Tibial nerve (tissue), 4 donors: ENCODE measurements at places on chromosomes 5 and 9. TPM values are rescaled to one million over a fixed set of nuclear protein-coding genes. Genes with fewer than 3 reads are reported as not detected.

- H3K27ac ChIP-seq: no peak overlapping the region
- no peak overlapping the region for H3K4me3 ChIP-seq
- DNase-seq: no peak
- no peaks in the 10 kb centered on the region for H3K27me3 ChIP-seq
- H3K36me3 ChIP-seq: no peaks in the 10 kb centered on the region
- no peaks in the 10 kb centered on the region for H3K4me1 ChIP-seq
Measured at GRCh38 chr5:113330533-113331208, 104.1 kb downstream of the TSSK1B start.

The UNC5A gene
- not detected for total RNA-seq

DNA sequence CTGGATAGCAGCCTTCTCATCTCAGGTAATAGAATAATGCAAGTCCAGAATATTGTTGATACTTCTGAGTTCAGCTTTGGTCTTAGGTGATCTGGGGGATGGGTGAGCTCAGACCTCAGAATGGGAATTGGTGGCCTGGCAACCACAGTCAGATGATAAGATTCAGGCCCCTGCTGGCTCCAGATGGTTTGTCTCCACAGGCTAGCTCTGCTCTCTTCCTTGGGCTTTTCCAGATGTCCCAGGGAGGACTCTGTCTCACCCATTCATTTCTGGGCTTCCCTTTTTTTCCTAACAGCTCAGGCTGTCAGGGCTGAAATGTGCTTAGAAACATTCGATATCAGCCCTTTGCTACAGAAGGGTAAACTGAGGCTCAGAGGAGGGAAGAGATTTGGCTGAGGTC, 17.6 kb upstream of the TNFSF15 start:
- no peak for DNase-seq
- no peaks in the 10 kb centered on the region for H3K4me1 ChIP-seq
- H3K4me3 ChIP-seq: no peak overlapping the region
- no peak overlapping the region for H3K27ac ChIP-seq

- H3K36me3 ChIP-seq: no peaks in the 10 kb centered on the region
- H3K27ac ChIP-seq: no peak overlapping the region
- H3K27me3 ChIP-seq: no peaks in the 10 kb centered on the region
- H3K4me3 ChIP-seq: no peak overlapping the region
- DNase-seq: no peak
Measured at GRCh38 chr5:91160714-91161285, 222.3 kb downstream of the ARRDC3 start.

DNA sequence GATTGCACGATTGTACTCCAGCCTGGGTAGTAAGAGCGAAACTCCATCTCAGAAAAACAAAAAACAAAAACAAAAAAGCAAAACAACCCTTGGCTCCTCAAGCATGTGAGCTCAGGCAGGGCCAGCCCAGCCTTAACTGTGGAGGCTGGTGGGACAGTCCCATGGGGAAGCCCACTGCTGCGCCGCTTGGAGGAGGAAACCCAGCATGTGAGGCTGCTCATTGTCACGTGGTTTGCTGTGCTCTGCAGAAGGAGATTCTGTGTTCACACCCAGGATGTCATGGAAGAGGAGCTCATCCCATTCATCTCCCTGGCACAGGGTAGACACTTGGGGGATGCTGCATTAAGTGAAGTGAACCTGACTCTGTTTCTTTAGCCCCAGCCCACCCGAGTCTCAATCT, 4.0 kb downstream of the ZBED3 start:
- no peak for DNase-seq
- no peaks in the 10 kb centered on the region for H3K27me3 ChIP-seq
- no peaks in the 10 kb centered on the region for H3K4me1 ChIP-seq
- no peak overlapping the region for H3K27ac ChIP-seq

GRCh38 chr5:59807806-59808205, 85.7 kb downstream of the PDE4D start:
- no peak overlapping the region for H3K27ac ChIP-seq
- no peak overlapping the region for H3K4me3 ChIP-seq
- H3K27me3 ChIP-seq: no peaks in the 10 kb centered on the region
- no peaks in the 10 kb centered on the region for H3K4me1 ChIP-seq
- no peak for DNase-seq
- H3K36me3 ChIP-seq: no peaks in the 10 kb centered on the region

DNA sequence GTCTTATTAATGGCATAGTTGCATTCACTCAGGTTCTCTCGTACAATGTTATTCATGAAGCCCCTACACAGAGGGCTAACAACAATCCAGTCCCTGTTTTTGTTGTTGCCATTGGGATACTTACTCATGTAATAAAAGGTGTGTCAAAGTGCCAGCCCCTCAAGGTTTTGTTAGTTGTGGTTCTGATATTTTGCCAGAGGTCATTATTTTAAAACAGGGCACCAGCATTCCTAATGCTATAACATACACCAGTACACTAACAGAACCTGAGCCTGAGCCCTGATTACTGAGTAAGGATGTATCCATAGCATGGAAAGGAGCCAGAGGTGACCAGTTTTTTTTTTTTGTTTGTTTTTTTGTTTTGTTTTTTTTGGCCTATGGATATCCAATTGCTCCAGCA, 50.2 kb downstream of the SMC2 start:
- no peaks in the 10 kb centered on the region for H3K36me3 ChIP-seq
- H3K4me3 ChIP-seq: no peak overlapping the region
- no peaks in the 10 kb centered on the region for H3K27me3 ChIP-seq

- H3K4me1 ChIP-seq: no peaks in the 10 kb centered on the region
- H3K27me3 ChIP-seq: no peaks in the 10 kb centered on the region
- H3K27ac ChIP-seq: peak overlapping the region; percentile 24
- DNase-seq: no peak
Measured at GRCh38 chr5:54632131-54632701, 114.7 kb downstream of the SNX18 start.

- H3K27me3 ChIP-seq: no peaks in the 10 kb centered on the region
- DNase-seq: no peak
- H3K4me3 ChIP-seq: no peak overlapping the region
- H3K36me3 ChIP-seq: peaks cover 4% of the 10 kb centered on the region
- no peaks in the 10 kb centered on the region for H3K4me1 ChIP-seq
Measured at GRCh38 chr5:62473209-62473608, 60.6 kb downstream of the IPO11 start.

The SLIT3 gene
- 21.2 TPM for total RNA-seq

The GGTA1 gene
- 6.5 TPM for total RNA-seq

DNA sequence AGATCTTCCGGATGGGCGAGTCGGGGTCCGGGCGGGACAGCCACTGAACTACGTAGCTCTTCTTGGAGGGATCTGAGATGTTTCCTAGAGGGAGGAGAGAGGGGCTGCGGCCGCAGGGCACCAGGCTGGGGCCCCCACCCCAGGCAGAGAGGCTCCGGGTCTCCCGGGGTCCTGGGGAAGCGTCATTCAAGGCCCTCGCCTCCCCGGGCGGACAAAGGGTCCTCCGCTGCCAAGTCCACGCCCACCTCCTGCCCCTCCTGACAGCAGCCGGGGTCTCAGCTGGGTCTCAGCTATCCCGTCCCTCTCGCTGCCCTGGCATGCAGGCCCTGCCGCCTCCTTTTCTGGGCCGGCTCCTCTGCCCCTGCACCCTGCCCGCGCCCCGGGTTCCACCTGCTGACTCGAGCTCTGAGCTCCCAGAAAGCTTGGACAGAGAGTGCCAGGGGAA, 61.5 kb downstream of the ZNF354C start:
- DNase-seq: no peak
- H3K4me1 ChIP-seq: no peaks in the 10 kb centered on the region
- no peak overlapping the region for H3K27ac ChIP-seq
- no peak overlapping the region for H3K4me3 ChIP-seq

- peaks cover 43% of the 10 kb centered on the region for H3K4me1 ChIP-seq
- no peak for DNase-seq
- peak overlapping the region; percentile 47 for H3K4me3 ChIP-seq
- H3K27ac ChIP-seq: peak overlapping the region; percentile 93
- peaks cover 99% of the 10 kb centered on the region for H3K27me3 ChIP-seq
Measured at GRCh38 chr5:88671106-88671504, 211.9 kb downstream of the MEF2C start.

DNA sequence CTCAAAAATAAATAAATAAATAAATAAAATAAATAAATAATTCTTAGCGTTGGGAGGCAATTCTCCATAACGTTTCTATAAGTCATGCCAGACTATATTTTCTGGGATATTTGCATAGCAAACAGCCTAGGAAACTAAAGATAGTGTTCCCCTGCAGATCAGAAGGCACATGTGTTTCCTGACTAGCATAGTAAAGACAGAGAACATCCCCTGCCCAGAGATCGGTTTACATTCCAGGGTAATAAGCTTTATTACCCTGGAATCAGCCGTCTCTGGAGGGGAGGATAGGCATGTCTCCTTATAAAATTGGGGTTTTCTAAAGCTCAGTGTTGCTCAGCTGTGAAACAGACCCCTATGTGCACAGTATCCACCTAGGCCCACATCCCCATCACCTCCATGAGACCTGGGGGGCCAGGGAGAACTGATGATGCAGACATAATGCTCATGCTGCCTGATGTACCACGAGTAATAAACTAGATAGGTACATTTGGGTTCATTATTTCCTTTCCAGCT, 36.9 kb upstream of the IFNK start:
- peaks cover 8% of the 10 kb centered on the region for H3K4me1 ChIP-seq
- H3K27me3 ChIP-seq: no peaks in the 10 kb centered on the region
- no peaks in the 10 kb centered on the region for H3K36me3 ChIP-seq
- DNase-seq: no peak
- H3K4me3 ChIP-seq: no peak overlapping the region
- H3K27ac ChIP-seq: no peak overlapping the region

The PGM5 gene
- 29.1 TPM for total RNA-seq

DNA sequence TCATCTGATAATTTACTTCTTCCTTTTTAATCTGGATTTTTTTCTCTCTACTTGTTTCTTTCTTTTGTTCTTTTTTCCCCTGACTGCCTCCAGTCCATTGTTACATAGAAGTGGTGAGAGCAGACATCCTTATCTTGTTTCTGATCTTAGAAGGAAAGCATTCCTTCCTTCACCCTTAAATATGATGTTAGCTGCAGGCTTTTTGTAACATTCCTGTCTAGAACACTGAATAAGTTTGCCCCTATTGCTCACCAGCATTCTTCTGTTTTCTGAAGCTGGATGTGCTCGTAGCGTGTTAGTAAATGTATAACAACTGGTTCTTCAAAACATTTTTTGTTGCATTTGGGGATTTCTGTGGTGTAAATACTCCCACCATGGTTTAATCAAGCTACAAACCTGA, 136.7 kb upstream of the NFIL3 start:
- H3K4me1 ChIP-seq: no peaks in the 10 kb centered on the region
- H3K27ac ChIP-seq: no peak overlapping the region
- no peak for DNase-seq
- H3K36me3 ChIP-seq: no peaks in the 10 kb centered on the region
- H3K27me3 ChIP-seq: no peaks in the 10 kb centered on the region

GRCh38 chr5:115850744-115851416, 9.1 kb downstream of the AP3S1 start:
- H3K27ac ChIP-seq: peak overlapping the region; percentile 65
- H3K4me1 ChIP-seq: no peaks in the 10 kb centered on the region
- H3K4me3 ChIP-seq: no peak overlapping the region

The DBH gene
- total RNA-seq: not detected

GRCh38 chr5:36378551-36378950, 76.8 kb upstream of the RANBP3L start:
- H3K4me1 ChIP-seq: peaks cover 12% of the 10 kb centered on the region
- no peak overlapping the region for H3K27ac ChIP-seq
- H3K36me3 ChIP-seq: no peaks in the 10 kb centered on the region
- no peak for DNase-seq
- H3K27me3 ChIP-seq: no peaks in the 10 kb centered on the region

GRCh38 chr5:177470759-177471536, 2.5 kb downstream of the DBN1 start:
- no peaks in the 10 kb centered on the region for H3K36me3 ChIP-seq
- H3K27ac ChIP-seq: peak overlapping the region; percentile 97
- no peaks in the 10 kb centered on the region for H3K4me1 ChIP-seq
- H3K27me3 ChIP-seq: no peaks in the 10 kb centered on the region

- H3K4me3 ChIP-seq: no peak overlapping the region
- DNase-seq: peak; percentile 22
- no peaks in the 10 kb centered on the region for H3K36me3 ChIP-seq
- H3K4me1 ChIP-seq: no peaks in the 10 kb centered on the region
- H3K27ac ChIP-seq: no peak overlapping the region
- no peaks in the 10 kb centered on the region for H3K27me3 ChIP-seq
Measured at GRCh38 chr9:33778700-33779351, 16.5 kb upstream of the PRSS3 start.

DNA sequence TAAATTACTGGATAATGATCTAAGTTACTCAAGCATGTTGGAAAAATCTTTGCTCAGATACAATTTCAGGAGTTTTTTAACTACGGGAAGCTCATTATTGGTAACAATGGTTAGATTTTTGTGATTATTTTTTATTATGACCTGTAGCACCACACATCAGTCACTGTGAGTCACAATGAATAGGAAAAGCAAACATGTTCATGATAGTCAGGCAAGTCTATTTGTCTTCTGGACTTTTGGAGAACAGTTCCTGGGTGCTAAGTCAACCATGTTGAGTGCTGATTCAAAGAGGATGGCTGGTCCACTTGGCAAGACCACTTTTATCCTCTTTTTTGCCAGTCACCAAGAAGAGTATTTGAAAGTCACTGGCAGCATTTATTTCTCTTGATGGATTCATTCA, 403.2 kb downstream of the KIF4B start:
- H3K27me3 ChIP-seq: no peaks in the 10 kb centered on the region
- no peak for DNase-seq
- H3K27ac ChIP-seq: no peak overlapping the region
- H3K4me3 ChIP-seq: no peak overlapping the region
- H3K36me3 ChIP-seq: no peaks in the 10 kb centered on the region
- no peaks in the 10 kb centered on the region for H3K4me1 ChIP-seq

The SPATA31C2 gene
- not detected for total RNA-seq

The SPINK4 gene
- total RNA-seq: not detected

The PROB1 gene
- 0.63 TPM for total RNA-seq

DNA sequence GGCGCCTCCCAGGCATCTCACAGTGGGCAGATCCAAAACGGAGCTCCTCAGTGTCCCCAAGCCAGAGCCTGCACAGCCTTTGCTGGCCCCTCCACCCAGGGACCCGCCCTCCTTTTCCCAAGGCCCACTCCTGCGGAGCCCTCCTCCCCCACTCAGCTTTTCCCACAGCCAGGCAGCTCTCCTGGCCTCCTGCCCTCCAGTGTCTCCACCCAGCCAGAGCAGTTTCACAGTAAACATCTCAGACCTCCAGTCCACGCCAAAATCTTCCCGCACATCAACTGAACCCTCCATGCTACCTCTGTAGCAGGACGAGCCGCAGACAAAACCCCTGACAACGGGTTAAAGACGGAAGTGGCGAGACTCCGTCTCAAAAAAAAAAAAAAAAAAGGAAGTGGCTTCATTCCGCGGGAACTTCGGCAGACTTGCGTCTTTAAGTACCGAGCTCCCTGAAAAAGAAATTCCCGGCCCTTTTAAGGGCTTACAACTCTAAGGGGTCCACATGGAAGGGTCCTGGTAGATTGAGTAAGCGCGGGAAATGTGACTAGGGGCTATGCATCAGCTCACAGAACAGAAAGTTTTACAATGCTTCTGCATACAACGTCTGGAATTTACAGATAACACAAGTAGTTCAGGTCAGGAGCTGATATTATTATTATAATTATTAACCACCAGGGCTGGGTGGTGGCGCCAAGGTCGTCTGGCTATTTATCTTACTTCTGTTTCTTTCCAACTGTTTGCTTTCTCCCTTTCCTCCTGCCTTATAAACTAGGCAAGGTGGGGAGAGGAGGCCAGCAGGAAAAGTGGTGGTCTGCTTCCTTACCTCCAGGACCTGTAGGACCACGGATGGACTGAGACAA, 11.4 kb upstream of the GRIN1 start:
- no peak for DNase-seq
- H3K4me1 ChIP-seq: no peaks in the 10 kb centered on the region
- H3K4me3 ChIP-seq: peak overlapping the region; percentile 26
- H3K27ac ChIP-seq: peak overlapping the region; percentile 60
- no peaks in the 10 kb centered on the region for H3K36me3 ChIP-seq
